NCI-H146 (cell line): ENCODE measurements at places on chromosomes 5 and 9.
A peak's percentile ranks its signal among the peaks of the same experiment; 100 is the strongest.

DNA sequence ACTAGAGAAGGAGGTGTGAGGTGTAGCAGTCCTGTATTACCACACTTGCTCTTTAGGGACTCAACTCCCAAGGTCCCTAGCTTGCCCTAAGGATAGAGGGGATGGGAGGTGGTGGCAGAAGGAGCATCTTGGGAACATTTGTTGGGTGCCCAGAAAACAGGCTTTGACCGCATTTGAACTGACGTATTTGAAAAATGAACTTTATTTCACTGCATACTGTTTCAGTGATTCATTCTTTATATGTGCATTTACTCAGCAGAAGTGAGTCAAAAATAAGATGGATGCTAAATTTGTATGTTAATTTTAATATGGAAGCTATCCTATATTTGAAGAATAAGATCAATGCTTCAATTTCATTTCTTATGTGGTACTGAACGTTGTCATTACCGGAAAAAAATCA, 18.7 kb downstream of the DMRT3 start:
- no peak for DNase-seq

- DNase-seq: no peak
These were observed 63.5 kb upstream of the HAND1 start for GRCh38 chr5:154541553-154541952.

- no peak for DNase-seq
These were observed 165.9 kb upstream of the OTULINL start for GRCh38 chr5:14415698-14416074.

GRCh38 chr9:2595973-2596372, 25.6 kb upstream of the VLDLR start:
- DNase-seq: no peak

DNA sequence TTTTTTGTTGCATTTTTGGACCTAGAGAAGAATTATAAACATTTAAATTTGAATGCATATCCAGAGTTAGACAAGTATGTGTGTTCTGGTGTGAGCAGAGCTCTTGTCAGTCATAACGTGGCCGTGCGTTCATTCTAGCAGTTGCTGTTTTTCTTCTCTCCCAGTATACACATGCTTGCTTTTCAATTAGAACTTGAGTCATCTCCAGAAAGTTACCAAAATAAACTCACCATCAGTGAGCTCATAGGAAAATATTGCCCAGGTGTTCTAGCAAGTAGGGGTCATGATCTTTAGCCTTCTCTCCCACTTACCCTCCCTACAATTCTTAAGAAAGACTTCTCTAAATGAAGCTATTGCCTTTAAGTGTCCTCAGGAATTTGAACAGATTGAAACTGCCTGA, 247.5 kb upstream of the TUT7 start:
- no peak for DNase-seq

GRCh38 chr9:124364141-124364540, 51.1 kb downstream of the PSMB7 start:
- DNase-seq: no peak

GRCh38 chr9:103734471-103734870, 359.6 kb upstream of the SMC2 start:
- no peak for DNase-seq

GRCh38 chr9:86733929-86734328, 213.4 kb downstream of the GAS1 start:
- DNase-seq: no peak

- DNase-seq: no peak
These were observed 93.7 kb downstream of the SEMA5A start for GRCh38 chr5:9452181-9452580.

GRCh38 chr9:16870596-16871335, at the start of gene BNC2:
Gene BNC2 (minus strand): TSS chr9:16870670. CDS start chr9:16870648, 22 bp downstream.
- peak; percentile 24 for DNase-seq

- no peak for DNase-seq
These were observed 68.3 kb downstream of the IQGAP2 start for GRCh38 chr5:76471406-76471805.

DNA sequence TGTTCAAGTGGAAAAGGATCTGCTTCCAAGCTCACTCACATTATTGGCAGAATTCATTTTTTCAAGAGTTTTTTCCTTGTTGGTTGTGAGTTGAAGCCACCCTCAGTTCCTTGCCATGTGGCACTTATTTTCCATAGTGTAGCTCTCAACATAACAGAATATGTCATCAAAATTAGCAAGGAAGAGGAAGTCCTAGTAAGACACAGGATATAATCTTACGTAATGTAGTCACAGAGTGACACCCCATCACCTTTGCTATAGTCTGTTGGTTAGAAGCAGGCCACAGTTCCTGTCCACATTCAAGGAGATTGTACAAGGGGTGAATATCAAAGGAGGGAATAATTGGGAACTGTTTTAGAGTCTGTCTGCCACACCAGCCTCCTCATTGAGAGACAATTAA, 15.7 kb downstream of the IRGM start:
- DNase-seq: no peak

- DNase-seq: no peak
These were observed 32.5 kb downstream of the TERT start for GRCh38 chr5:1262381-1262780.

DNA sequence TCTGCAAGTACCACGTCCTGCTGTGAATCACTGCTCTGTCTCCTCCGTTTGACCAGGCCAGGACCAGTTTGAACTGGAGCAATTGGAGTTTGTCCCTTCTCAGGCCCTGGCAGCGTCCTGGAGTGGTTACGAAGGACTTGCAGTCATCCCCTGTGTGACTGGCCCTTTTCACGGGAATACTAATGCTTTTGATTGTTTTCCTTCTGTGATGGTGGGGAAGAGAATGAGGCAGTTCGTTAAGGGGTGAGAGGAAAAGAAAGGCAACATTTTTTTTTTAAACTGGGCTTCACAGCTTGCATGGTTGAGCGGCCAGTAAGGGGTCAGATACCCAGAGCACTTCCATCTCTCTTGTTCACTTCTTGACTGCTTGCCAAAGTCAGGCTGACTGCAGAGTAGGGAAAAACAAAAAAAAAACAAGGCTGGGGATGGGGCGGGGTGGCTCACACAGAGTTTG, 153.5 kb upstream of the STK32A start:
- DNase-seq: no peak

DNA sequence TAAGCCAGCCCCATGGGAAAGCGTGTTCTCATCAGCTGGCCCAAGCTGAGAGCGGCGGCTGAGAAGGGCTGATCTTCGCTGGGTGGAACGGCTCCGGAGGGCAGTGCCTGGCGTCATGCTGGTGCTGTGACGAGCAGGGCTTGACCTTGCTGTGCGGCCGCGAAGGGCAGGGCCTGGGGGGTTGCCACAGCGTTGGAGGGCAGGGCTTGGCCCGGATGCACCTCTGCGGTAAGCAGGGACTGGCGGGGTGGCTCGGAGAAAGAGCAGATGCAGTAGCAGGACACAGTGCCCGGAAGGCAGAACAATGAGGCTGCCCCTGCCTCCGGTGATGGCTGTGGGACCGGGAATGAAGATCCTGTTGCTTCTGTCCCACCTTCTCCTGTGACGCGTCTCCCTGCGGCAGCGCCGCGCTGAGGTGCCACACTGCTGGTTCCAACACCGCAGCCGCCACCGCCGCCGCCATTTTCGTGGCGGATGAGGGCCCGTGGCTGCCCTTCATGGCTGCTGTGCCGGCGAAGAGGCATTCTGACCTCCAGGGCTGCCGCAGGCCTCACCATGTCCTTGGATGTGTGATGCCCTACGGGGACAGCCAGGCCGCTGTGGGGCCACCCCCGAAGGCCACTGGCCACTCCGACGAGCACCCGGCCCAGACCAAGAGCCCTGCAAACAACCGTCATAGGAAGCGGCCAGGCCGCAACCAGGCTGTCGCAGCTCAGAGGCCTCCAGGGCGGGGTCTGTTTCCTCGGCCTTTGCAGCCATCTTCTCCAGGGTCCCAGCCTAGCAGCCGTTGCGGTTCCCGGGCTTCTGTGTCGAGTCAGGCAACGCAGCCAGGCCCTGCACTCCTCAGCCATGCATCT, 890.5 kb upstream of the CTNND2 start:
- peak; percentile 89 for DNase-seq

GRCh38 chr9:72037571-72037970, 22.8 kb downstream of the C9orf57 start:
- DNase-seq: no peak

DNA sequence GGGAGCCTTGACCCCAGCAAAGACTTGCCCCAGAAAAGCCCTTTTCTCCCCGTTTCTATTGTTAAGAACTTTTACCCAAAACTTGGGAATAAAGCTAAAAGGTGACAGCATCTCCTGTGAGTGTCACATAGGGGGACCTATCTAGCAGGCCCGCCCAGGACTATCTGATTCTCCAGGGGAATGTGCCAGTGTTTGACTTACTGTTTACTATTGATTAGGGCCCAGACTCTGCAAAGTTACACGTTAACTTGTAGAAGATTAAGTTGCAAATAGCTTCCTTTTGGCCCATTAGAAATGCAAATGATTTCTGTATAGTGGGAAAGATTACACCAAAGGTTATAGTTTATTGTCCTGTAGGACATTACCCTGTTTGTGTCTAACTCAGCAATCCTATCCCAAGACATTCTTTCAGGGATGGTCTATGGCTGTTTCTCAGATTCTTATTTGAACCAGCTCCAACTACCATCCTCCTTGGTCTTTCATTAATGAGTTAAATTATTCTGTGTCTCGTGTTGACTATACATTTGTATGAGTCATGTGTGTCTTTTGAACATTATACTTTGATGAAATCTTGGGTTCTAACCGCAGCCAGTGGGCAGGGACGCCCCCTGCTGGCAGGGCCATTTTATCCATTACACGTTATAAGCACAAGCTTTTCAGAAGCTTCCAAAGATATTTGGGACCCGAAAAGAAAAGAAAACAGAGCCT, 60.7 kb downstream of the HRH2 start:
- DNase-seq: peak; percentile 7

DNA sequence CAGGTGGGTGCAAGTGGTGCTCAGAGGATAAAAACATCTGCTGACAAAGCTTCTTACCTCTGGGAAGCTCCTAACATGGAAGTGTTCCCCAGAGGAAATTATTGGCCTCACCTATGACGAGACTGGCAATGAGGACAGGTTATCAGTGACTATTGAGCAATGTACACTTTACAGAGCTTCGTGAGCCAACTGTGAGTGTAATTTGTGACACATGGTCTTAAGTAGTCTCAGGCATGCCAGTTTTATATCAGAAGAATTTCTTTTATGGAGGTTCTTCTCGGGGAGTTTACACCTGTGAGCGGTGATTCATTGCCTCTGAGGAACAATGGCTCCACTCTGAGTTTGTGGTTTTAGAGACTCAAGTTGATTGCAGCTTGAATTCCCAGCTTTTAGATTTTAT, 11.3 kb downstream of the ANKDD1B start:
- no peak for DNase-seq

DNA sequence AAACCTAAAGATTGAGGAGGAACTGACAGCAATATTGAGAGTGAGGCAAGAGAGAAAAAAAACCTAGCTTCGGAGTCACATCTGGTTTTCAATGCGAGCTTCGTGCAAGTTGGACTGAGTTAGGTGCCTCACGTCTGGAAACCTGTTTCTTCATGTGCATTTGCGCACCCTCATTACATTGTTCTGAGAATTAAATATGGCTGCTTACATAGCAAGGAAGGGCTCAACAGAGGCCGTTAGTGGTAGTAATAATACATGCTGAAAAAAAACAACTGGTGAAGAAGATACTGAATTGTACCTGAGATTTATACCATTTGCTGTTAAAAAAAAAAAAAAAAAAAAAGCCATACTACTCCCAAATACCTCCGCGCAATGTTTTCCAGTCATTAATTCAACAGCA, 18.6 kb downstream of the DNAJA1 start:
- peak; percentile 20 for DNase-seq

GRCh38 chr5:1443991-1444360, 1.3 kb downstream of the SLC6A3 start:
- peak; percentile 56 for DNase-seq

DNA sequence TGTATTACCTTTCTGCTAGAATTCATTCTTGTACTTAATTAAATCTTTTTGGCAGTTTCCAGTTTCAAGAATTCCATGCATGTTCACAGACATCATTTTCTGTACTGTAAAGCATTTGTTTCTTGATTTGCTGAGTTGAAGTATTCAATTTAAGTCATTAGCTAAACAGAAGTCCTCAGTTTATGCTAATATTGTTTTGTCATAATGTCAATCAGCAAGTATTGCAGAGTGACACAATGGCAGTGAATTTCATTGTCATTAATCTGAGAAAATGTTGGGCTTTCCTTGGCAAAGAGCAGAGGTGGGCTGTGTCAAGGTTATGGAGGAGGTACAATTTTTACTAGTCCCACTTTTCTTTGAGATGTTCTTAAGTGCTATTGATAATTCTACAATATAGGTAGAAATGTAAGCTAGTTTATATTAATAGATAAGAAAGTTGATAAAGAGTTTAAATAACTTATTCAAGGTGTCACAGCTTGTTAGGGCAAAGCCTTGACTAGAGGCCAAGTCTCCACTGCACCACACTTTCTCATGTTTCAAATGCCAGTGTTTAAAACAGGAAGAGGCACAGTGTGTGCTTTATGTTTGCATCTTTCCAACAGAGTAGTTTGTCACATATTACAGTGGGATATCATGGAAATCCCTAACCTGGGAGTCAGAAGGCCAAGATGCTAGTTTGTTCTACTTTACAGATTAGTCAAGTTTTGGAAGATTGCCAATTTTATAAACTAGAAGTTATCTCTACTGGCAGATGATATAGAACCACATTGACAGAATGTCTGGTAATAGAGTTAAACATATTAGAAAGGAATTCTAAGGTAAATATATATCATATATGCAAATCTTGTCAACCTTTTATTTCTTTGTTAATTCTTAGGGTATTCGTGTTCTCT, 56.3 kb downstream of the SLF1 start:
- DNase-seq: no peak

DNA sequence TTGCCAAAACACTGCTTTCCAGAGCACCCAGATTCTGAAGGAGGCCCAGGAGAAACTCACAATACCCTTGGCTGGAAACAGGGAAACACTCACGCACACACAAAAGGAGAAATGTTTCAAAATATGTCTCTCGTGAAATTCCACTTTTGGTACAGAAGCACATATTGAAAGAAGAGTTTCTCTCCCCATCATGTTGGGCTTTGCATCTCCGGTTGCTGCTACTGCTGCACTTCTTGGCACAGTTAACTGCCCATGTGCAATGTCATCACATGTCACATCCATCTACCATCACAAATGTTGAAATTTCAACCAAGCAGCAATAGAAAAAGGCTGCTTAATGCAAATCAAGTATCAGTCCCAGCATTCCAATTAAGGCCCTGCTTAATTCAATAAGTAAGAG, 72.1 kb downstream of the ABCA1 start:
- DNase-seq: no peak
